ENCODE measurements at places on chromosomes 6 and 20.

DNA sequence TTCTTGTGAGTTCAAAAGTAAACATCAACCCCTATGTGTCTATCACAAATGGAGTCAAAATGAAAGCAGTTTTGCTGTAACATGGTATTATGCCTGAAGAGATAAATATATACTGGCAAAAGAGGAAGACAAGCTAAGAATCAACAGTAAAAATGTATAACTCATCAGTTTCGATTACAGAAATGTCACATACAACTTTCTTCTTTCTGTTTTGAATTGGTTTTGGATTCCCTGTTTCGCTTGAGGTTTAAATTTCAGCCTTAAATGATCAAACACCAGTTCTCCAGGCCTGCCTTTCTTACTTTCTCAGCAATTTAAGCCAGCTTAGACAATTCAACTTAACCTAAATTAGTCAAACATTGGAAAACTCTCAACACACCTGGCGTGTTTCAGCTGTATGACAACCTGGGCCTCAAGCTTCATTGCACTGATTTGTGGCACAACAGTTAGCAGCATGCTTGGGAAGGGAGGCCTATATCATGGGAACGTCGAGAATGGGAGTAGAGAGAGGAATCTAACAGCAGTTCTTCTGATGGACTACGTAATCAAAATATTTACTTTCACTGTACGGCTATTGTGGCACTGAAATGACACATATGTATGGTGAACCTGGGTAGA, 51.9 kb upstream of the MARCKS start:
- no peak for DNase-seq

- no peak for DNase-seq
Measured at GRCh38 chr20:14617123-14617522, 279.7 kb upstream of the FLRT3 start.

DNA sequence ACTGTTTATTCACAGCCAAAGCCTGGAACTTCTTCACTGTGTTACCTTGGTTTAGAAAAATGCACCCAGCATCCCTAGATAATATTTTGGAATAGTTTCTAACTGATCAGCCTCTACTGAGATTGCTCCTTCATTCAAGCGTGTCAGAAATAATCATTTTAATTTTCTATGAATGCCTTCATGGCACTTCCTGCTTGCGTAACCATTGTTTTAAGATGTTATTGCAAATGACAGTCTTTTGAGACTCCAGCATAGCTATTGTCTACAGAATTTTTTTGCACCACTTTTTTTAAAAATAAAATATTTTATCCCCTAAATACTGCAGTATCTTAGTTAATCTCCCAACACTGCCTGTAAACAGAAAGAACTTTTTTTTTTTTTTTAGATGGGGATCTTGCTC, 213.1 kb downstream of the PHACTR1 start:
- peak; percentile 51 for DNase-seq

- no peak for DNase-seq
Measured at GRCh38 chr20:48003021-48003420, 217.7 kb upstream of the SULF2 start.

DNA sequence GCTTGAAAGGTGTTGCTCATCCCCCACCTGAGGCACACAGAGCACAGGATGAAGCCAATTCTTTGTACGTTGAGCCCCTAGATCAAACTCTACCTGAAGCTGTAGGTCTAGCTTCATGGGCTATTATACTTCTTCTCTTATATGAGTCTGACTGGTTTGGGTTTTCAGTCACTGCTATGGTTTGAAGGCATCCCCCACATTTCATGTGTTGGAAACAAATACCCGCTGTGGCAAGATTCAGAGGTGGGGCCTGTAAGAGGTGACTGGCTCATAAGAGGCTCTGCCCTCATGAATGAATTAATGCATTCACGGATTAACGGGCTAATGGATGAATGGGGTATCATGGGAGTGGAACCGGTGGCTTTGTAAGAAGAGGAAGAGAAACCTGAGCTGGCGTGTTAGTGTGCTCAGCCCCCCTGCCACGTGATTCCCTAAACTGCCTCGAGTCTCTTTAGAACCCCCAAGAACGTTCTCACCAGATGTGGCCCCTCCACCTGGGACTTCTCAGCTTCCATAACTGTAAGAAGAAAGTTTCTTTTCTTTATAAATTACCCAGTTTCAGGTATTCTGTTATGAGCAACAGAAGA, 39.2 kb downstream of the PREX1 start:
- DNase-seq, result peak; percentile 67
